ENCODE measurements at places on chromosomes 16 and 17.

DNA sequence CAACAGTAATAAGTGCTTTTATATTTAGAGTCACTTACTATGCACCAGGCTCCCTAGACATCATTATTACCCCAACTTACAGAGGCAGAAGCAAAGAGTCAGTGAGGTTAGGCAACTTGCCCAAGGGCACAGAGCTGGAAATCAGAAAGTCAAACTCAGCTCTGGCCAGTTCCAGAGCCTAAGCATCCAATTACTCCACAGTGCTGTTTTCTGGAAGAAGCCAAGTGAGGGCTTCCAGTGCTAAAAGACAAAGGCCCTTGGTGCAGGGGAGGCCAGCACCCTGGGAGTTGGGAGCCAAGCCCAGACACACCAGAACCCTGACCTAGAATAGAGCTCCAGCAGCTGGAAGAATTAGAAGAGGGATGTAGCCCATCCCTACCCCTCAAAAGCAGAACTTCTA lies 40.2 kb downstream of the C17orf67 start:
- no peaks in the 10 kb centered on the region for H3K27me3 ChIP-seq
- H3K4me3 ChIP-seq = no peak overlapping the region
- no peaks in the 10 kb centered on the region for H3K4me1 ChIP-seq
- H3K36me3 ChIP-seq = no peaks in the 10 kb centered on the region

DNA sequence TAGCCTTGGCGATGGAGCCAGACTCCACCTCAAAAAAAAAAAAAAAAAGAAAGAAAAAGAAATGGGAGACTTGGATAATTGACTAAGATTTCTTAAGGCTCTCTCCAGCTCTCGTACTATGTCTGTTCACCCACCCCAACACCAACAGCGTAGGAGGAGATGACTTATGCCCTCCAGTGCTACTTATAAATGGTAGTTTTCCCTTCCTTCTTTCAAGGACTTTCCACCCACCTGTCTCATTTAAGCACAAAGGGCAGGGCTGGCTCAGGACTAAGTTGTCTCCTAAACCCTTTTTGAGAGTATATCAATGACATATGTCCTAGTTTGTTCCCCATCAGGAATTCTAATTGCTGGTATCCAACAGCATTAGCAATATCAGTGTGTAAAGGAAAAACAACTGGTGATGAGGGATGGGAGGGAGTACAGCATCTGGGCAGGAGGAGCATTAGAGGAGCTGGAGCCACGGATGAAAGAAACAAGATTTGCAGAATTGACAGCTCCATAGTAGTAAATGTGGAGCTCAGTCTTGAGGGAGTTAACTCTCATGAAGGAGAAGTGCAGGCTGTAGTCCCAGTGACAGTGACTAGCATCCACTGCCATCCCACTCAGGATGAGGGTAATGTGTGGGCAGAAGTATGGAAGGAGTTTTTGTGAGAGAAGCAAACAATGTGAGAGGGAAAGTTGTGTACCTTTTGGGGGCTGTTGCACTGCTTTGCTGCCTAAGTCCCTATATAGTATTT lies 17.2 kb downstream of the UBE2Z start:
- H3K27me3 ChIP-seq = no peaks in the 10 kb centered on the region
- H3K4me1 ChIP-seq = no peaks in the 10 kb centered on the region
- no peak for DNase-seq
- H3K4me3 ChIP-seq = no peak overlapping the region
- no peak overlapping the region for H3K27ac ChIP-seq

DNA sequence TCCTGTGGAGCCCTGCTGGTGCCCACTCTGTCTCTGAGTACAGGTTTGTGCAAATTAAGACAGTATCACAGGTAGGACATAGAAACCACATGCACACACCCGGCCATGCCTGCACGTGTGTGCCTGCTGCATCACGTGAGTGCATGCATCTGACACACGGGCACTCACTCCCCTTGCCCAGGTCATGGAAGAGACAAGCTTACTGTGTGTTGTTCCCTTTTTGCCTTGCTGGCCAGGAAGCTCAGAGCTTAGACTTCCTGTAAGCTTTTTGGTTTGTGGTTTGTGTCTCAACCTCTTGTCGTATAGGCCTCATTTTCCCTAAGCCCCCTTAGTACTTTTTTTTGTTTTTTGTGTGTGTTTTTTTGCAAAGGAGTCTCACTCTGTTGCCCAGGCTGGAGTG lies 25.0 kb downstream of the ZNF469 start:
- no peak overlapping the region for H3K4me3 ChIP-seq
- DNase-seq = no peak
- H3K27ac ChIP-seq = no peak overlapping the region
- H3K4me1 ChIP-seq = no peaks in the 10 kb centered on the region
- H3K36me3 ChIP-seq = no peaks in the 10 kb centered on the region

GRCh38 chr17:20184977-20185619 lies 175.9 kb downstream of the SPECC1 start:
- H3K27me3 ChIP-seq = no peaks in the 10 kb centered on the region
- H3K27ac ChIP-seq = no peak overlapping the region
- no peaks in the 10 kb centered on the region for H3K36me3 ChIP-seq
- DNase-seq = no peak
- H3K4me1 ChIP-seq = no peaks in the 10 kb centered on the region

DNA sequence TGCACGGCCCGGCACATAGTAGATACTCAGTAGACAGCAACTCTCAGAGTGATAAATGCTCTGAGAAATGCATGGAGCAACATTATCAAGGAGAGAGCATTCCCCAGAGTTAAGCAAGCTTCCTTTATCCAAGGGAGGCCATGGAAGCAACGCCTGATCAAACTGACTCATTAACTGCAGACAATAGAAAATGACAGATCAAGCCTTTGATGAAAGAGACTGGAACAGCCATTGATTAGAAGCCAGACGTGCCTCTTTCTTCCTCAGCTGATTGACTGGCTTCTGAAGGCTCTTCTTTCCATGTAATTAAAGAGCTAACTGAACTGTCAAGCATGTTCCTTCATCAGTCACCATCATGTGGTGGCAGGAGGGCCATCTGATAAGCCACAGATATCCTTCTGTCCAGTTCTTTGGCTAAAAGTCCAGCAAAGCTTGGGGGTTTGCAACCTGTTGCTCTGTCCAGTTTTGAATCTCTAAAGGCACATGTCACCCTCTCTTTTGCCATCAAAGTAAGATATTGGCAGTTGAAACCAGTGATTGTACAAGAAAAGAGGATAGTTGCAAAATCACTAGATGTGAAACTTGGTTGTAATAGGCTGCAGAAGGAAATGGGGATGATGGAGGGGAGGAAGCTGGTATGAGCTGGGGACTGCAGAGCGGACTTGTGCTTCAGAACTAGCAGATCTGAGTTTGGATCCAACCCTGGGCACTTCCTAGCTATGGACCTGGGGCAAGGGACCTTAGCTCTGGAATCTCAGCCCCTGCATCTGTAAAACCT lies 188.0 kb downstream of the HAPSTR1 start:
- no peaks in the 10 kb centered on the region for H3K4me1 ChIP-seq
- no peaks in the 10 kb centered on the region for H3K36me3 ChIP-seq
- no peaks in the 10 kb centered on the region for H3K27me3 ChIP-seq
- H3K4me3 ChIP-seq = no peak overlapping the region

- H3K4me3 ChIP-seq = peak overlapping the region; percentile 87
- peaks cover 51% of the 10 kb centered on the region for H3K36me3 ChIP-seq
- no peaks in the 10 kb centered on the region for H3K27me3 ChIP-seq
- peak; percentile 8 for DNase-seq
- peak overlapping the region; percentile 95 for H3K27ac ChIP-seq
Observed at GRCh38 chr17:28643983-28644786, 773 bp downstream of the BLTP2 start.

DNA sequence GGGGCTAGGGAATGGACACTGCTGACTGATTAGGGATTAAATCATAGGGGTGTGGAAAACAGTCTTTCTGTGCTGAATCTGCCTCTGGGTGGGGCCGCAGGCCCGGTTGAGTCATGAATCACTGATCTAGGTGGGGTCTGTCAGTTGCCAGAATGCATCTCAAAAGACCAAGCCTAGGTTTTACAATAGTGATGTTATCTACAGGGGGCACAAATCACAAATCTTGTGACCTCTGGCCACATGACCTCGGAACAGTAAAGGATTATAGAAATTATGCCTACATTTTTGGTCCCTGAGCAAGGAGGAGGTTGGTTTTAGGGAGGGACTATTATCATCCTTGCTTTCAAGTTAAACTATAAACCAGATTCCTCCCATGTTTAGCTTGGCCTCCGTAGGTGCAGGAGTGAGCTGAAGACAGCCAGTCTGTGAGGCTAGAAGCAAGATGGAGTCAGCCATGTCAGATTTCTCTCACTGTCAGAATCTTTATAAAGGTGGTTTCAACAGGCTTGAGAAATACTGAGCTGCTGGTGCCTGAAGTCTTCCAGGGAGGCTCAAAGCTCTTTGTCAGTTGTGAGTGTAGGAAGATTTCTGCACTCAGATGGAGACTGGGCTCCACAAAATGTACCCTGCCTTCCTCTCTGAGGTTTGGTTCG lies 12.9 kb downstream of the GNGT2 start:
- H3K36me3 ChIP-seq = no peaks in the 10 kb centered on the region
- H3K27me3 ChIP-seq = no peaks in the 10 kb centered on the region
- no peak overlapping the region for H3K27ac ChIP-seq
- H3K4me1 ChIP-seq = no peaks in the 10 kb centered on the region

DNA sequence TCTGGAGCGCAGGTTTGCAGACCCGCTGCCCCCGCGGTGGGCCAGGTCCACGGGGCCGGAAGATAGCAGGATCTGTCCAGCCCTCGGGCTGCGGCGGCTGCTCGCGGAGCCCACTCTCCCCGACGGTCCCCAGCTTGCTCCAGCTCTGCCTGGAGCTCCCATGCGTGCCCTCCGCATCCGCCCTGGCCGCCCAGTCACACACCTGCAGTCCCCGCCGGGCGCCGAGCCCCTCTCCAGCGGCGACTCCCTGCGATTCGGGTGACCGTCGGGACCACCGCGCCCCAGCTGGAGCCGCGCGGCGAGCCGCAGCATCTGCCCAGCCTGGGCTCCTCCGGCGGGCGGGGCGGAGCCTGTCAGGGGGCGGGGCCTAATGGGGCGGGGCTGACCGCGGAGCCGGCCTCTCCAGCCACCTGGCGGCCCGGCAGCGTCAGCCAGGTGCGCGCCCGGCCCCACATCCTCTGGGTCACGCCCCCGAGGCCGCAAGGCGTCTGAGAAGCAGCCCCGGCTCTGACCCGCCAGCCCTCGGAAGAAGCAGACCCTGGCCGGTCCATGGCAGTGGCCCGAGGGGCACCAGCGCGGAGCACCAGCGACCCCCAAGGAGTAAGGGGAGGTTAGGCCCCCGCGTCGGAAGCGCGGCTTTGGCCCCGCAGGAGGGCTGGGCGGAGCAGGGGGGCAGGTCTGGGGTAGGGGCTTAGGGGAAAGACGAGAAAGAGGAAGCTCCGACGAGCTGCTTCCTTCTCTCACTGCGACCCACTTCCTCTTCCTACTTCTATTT lies at the start of gene PIK3R5:
PIK3R5 (minus strand) TSS at position 314 of the 775 bp plus-strand sequence. CDS start 54,213 bp downstream, outside the sequence.
- DNase-seq = peak; percentile 82
- peaks cover 34% of the 10 kb centered on the region for H3K4me1 ChIP-seq

DNA sequence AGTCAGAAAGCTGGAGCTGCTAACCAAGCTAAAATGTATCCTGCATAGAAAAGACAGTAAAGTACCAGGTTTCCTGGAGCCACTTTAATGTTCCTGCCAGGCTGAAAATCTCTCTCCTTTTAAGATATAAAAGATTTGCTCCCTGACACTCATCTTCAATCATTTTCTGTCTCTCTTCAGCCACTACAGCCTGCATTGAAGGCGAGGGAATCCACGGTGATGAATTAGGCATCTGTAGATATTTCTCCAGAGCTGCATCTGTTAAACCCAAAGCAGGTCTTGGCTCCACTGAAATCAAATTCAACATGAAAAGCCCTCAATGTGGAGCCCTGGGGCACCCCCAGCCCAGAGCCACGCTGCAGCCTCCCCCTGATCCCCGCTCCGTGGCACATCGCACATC lies 94.7 kb upstream of the CRHR1 start:
- no peaks in the 10 kb centered on the region for H3K27me3 ChIP-seq
- H3K36me3 ChIP-seq = no peaks in the 10 kb centered on the region
- H3K27ac ChIP-seq = no peak overlapping the region

DNA sequence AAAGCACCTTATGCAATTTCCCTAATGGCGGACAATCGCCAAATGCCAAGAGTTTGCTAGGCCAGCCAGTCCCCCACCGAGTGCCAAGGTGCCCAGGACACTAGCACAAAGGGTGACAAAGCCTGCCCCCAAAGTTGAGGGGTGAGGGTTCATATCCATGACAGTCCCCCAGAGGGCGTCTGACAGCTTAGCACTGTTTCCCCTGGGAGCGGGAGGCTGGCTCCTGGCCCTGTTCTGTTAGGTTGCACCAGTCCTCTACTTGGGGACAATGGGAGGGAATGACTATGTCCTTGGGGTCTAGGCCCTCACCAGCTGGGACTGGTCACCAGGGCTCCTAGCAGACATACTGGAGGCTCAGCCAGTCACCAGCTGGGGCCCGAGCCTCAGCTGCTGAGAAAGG lies 66.9 kb downstream of the MYO18A start:
- no peak overlapping the region for H3K4me3 ChIP-seq
- H3K27ac ChIP-seq = no peak overlapping the region
- peaks cover 6% of the 10 kb centered on the region for H3K36me3 ChIP-seq
- DNase-seq = no peak

GRCh38 chr17:50346313-50347116 lies 589 bp downstream of the XYLT2 start:
- H3K36me3 ChIP-seq = peaks cover 3% of the 10 kb centered on the region
- H3K27ac ChIP-seq = peak overlapping the region; percentile 84
- DNase-seq = no peak
- H3K4me3 ChIP-seq = peak overlapping the region; percentile 79

DNA sequence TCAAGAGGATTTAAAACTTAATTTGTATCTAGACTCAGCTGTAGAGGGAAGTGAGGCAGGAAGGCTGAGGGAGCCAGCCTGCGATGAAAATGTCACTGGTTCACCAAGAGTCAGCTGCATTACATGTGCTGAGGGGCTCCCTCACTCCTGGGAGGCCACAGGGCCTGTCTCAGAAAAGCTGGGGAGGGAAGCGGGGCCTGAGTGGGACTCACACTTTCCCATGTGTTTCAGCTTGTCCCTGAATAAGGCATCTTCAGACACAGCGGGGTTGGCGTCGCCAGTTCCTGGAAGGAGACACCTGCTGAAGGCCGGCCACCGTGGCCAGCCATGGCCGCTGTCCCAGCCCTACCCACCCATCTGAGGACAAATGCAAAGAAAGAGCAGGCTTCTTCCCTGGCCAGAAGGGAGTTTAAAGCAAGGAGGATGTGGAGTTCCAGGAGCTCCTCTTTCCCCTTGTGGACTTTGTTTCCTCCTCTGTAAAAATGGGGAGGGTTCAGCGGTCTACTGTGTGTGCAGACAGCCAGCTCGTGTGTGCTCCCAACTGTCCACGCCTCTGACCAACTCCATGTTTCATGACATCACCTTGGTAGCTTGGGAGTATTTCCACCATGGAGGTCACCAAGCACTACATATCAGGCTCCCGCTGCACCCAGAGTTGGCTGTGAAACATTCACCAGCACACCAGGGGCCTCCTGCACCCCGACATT lies 19.2 kb upstream of the MRPS23 start:
- H3K27ac ChIP-seq = no peak overlapping the region
- no peak overlapping the region for H3K4me3 ChIP-seq
- DNase-seq = no peak
- no peaks in the 10 kb centered on the region for H3K36me3 ChIP-seq
- H3K4me1 ChIP-seq = no peaks in the 10 kb centered on the region

GRCh38 chr17:73782231-73782630 lies 138.0 kb upstream of the SDK2 start:
- H3K4me3 ChIP-seq = no peak overlapping the region
- H3K4me1 ChIP-seq = no peaks in the 10 kb centered on the region
- H3K27me3 ChIP-seq = no peaks in the 10 kb centered on the region
- no peak overlapping the region for H3K27ac ChIP-seq
- no peaks in the 10 kb centered on the region for H3K36me3 ChIP-seq

- peaks cover 31% of the 10 kb centered on the region for H3K4me1 ChIP-seq
- H3K4me3 ChIP-seq = no peak overlapping the region
- no peak for DNase-seq
- no peaks in the 10 kb centered on the region for H3K36me3 ChIP-seq
- H3K27ac ChIP-seq = no peak overlapping the region
Observed at GRCh38 chr17:38733282-38733981, 3.3 kb downstream of the CISD3 start.

All from naive thymus-derived CD4-positive, alpha-beta T cell (primary cell).